Progenitor cell of endocrine pancreas (in vitro differentiated cells): ENCODE measurements at places on chromosomes 13 and 19.

- DNase-seq, result peak; percentile 68
Measured at GRCh38 chr19:52343548-52343947, 7.5 kb downstream of the ZNF610 start.

GRCh38 chr13:93882086-93882651, 597.3 kb downstream of the DCT start:
- no peak for DNase-seq

GRCh38 chr13:31310786-31311185, 111.0 kb downstream of the B3GLCT start:
- no peak for DNase-seq

- DNase-seq, result no peak
Measured at GRCh38 chr19:32459204-32459865, 53.8 kb downstream of the DPY19L3 start.

- DNase-seq, result no peak
Measured at GRCh38 chr19:55621673-55622231, 2.6 kb downstream of the ZNF784 start.

DNA sequence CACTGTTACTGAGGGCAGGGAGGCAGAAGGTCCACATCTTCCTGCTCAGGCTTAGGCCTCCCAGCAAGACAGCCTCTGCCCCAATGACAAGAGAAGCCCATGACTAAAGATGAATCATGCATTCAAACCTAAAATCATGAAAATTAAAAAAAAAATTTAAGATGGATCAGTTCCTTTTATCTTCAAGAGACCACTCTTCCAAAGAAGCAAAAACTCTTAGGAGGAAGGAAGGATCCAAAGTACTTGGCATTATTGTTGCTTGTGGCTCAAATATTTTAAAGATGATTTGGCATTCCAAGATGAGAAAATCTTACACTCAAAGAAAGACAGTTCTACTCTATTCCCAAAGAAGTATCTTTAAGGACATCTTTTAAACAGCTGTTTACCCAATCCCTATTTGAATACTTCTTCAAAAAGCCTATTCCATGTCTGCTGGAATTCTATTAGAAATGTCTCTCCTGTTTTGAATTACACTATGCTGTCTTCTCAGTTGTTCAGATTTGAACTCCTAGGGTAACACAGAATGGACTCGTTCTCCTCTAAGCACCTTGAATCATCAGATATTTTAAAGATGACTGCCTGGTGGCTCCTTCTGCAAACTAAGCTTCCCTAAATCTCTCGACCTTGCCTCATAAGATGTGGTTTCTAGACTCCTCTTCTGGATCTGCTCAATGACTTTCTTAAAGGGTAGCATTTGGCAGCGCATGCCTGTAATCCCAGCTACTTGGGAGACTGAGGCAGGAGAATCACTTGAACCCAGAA, 7.0 kb downstream of the SERP2 start:
- DNase-seq, result no peak

GRCh38 chr13:22198001-22198400, 527.1 kb downstream of the FGF9 start:
- no peak for DNase-seq

DNA sequence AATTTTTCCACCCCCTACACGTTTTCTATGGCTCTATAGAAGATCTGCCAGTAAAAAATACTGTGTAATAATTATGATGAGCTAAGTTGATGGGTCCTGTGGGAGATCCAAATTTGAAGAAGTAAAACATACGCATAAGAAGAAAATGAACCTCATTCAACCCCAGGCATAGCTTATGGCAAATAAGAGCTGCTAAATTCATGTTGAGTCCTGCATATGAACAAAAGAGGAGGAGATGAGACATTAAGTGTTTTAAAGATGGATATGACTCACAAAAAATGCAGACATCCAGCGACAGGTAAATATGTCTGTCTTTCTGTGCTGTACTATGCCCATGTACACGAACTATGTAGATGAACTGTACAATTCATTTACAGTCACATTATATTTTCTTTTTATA, 101.9 kb downstream of the LIG4 start:
- DNase-seq, result no peak

DNA sequence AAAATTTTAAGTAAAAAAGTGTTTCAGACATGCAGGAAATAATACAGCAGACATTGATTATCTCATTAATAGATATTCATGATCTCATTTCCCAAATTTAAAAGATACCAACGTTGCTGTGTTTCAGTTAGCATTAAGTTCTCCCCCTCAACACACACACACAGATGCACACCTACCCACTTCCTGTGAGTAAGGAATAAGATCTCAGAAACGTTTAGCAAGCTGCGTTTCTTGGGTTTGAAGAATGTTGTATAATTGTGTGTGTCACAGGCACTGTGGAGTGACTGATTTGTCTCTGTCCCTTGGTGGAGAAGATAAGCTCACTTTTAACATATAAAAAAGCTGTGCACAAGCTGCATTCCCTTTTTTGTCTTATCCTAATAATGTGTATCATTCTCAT, 196.8 kb downstream of the PDS5B start:
- no peak for DNase-seq

- DNase-seq, result no peak
Measured at GRCh38 chr13:112097770-112098169, 30.8 kb downstream of the SOX1 start.

GRCh38 chr13:84574851-84575250, 692.6 kb upstream of the SLITRK1 start:
- DNase-seq, result no peak

DNA sequence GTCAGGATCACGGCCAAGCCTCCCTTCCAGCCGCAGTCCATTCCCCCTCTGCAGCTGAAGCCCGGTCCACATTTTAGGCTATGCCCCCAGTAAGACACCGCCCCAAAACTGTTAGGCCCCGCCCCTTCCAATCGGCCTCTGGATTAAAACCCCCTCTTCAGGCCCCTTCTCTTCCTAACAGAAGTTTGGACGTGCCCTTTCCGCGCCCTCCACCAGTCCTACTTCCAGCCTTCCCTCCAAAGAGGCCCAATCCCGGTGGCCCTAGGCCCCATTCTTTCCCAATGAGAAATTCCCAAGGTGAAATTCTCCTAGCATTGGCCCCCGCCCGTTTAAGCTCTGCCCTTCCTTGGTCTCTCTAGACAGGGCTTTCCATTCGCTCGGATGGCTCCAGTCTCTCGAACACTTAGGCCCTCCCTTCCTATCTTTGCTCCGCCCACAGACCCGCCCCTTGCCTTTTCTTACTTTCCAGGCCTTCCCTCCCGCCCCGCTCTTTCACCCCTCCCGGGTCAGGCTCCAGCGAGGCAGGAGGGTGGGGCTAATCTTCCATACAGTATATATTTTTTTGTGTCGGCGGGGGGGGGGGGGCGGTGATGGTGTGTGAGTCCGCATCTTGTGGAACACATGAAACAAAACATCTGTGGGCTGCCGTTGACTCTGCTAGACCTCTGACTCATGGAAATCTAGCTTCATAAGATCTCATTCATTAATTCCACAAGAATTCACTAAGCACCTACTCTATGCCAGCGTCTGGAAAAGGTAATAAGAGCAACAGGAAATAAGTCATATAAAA, 13.6 kb downstream of the LTBP4 start:
- DNase-seq, result no peak

DNA sequence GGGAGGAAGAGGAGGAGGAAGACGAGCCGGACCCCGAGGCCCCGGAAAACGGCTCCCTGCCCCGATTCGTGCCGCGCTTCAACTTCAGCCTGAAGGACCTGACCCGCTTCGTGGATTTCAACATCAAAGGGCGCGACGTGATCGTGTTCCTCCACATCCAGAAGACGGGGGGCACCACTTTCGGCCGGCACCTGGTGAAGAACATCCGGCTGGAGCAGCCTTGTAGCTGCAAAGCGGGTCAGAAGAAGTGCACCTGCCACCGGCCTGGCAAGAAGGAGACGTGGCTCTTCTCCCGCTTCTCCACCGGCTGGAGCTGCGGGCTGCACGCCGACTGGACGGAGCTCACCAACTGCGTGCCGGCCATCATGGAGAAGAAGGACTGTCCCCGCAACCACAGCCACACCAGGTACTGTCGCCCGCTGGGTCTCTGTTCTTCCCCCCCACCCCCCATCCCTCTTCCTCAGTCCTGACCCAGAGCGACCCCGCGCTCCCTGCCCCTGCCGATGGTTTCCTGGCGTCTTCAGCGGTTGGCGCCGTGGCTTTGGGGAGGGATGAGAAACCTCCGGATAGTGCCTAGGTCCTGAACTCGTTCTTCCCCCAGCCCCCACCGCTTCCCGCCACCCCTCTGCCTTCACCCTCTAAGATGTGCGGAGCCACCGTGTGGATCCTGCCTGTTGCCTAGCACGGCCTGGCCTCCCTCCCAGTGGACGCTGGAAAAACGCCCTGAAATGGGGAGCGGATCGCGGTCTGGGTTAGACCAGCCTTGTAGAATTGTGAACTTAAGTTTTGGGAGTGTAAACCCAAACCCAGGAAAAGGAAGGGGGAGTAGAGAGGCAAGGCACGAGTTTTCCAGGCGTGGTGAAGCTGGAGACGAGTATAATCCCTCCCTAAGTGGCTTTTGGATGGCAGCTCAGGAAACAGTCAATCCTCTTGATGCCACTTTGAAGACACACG, 1.5 kb downstream of the HS6ST3 start:
- DNase-seq, result peak; percentile 14

- DNase-seq, result no peak
Measured at GRCh38 chr19:6556480-6557195, 25.8 kb downstream of the TNFSF9 start.

GRCh38 chr13:47472516-47472915, 528.6 kb downstream of the SUCLA2 start:
- no peak for DNase-seq

DNA sequence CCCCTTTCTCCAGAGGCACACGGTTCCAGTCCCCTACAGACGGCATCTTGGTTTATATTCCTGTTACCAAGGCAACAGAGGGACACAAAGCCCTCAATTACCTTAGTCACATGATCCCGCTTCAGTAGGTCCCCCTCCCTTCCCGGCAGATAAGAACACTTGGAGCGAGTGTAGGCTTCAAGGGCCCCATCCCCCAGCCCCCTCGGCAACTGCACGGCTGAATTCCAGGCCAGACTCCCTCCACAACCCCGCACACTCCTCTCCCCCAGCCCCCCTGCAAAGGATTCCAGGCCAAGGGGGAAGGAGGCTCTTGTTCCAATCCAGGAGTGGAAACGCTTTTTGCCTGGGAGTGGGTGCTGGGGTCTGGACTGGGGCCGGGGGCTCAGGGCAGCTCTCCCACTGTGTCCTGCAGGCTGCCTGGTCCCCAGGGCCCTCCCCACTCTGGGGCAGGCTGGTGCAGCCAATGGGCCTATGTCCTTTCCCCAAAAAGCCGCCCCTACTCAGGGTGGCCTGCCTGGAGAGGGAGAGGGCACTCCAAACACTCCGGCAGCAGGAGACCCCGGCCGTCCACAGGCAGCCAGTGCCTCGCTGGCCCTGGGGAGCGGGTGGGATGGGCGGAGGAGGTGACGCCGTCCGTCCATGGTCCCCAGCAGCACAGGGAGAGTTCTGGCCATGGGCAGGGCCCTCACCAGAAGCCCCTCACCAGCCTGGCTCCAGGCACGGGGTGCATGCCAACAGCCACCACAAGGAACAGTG, 62.6 kb downstream of the MLLT1 start:
- peak; percentile 68 for DNase-seq

DNA sequence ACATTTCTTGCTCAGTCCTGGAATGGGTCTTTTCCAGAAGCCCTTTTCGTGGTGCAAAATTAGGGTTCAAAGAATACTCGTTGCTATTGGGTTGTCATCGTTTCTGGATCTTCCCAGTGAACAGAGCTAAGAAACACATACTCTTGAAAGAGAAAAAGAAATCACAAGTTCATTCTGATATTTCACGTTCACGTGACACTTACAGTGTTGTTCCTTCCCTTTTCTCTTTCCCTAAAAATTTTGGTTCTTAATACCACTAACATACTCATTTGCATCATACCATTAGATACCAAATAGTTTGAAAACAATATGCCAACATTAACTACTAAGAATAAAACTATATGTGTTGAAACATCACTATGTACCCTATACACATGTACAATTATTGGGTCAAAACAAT, 13.4 kb upstream of the GTF2F1 start:
- no peak for DNase-seq

GRCh38 chr13:98260357-98261164, 83.5 kb upstream of the RNF113B start:
- DNase-seq, result no peak

GRCh38 chr19:1270213-1270853, 1.2 kb downstream of the CIRBP start:
- DNase-seq, result no peak

DNA sequence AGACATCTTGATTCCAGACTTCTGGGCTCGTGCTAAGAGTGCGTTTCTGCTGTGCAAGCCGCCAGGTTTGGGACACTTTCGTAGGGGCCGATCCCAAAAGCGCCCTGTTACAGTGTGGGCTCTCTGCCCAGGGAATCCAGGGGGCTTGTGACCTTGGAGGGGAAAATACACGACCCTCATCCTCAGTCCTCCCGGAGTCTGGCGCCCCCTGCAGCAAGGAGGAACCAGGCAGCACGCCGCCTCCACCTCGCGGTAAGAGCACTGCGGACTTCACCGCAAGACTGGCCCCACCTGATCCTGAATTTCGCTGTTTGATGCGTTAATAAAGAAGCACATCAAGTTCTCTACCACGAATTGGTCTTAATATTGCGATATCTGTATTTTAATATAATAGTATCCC, 5.2 kb downstream of the POLRMT start:
- no peak for DNase-seq

DNA sequence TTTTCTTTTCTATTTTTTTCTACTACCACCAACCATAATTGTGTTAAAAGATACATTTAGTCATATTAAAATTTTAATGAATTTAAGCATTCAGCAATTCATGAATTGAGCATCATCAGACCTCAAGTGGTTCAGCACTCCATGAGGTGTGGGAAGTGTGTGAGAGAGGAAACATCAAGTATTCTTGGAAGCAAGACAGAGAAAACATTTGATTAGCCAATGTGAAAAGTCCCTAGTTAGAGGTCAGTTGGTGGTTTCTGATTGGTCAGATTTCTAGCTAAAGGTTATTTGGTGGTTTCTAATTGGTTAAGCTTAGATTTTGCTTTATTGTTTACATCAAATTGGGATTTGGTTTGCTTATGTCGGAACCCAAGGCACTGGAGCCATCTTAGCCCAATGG, 134.7 kb downstream of the KLF5 start:
- DNase-seq, result no peak

- no peak for DNase-seq
Measured at GRCh38 chr13:106083620-106084350, 451.7 kb downstream of the EFNB2 start.

- DNase-seq, result no peak
Measured at GRCh38 chr13:46654951-46655350, 102.0 kb downstream of the LRCH1 start.

DNA sequence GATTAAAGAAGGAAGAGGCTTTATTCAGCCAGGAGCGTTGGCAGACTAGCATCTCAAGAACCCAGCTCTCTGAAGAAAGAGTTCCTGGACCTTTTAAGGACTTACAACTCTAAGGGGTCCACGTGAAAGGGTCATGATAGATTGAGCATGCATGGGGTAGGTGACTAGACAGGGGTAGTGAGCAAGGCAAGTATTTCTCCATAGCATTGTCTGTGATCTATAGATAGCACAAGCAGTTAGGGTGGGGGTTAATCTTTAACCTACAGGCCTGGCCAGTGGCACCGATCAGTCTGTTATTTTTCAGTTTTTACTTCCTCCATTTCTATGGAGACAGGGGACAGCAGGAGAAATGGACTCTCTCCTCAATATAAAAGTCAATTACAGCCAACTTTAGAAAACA, 983.7 kb downstream of the SLITRK1 start:
- no peak for DNase-seq
